CD8-positive, alpha-beta memory T cell (primary cell): ENCODE measurements at places on chromosomes 4 and X.

GRCh38 chr4:77308843-77309242 is 151.8 kb downstream of the CCNG2 start:
- DNase-seq, result no peak

- DNase-seq, result no peak
These were observed 557 bp upstream of the ARHGEF6 start for GRCh38 chrX:136781180-136781797.

- DNase-seq, result peak; percentile 53
These were observed 124.7 kb downstream of the CAMK2D start for GRCh38 chr4:113636877-113637276.

- DNase-seq, result no peak
These were observed 179.0 kb downstream of the BEND2 start for GRCh38 chrX:18041656-18042055.

DNA sequence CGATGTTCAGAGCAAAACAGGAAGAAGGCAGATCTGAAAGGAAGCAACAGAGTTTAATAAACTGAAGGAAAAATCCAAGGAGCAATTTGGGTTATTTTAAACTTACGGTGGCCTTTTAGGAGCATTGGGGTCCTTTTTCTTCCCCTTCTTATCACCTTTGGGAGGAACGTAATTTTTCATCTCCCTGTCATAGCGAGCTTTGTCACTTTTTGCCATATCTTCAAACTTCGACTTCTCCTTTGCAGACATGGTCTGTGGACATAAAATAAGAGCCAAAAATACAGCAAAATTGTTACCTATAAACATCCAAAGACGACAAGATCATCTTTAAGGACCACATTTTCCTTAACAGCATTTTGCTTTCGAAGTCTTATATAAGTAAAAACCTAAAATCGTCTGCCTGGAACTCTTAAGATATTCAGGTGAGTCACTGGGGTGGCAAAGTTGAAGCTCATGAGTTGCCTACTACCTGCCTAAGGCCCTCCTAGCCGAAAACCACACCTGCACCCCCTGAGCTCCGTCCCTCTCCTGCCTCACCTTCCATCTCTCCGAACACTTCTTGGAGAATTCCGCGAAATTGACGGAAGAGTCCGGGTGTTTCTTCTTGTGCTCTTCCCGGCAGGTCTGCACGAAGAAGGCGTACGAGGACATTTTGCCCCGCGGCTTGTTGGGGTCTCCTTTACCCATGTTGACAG is 1.0 kb downstream of the HMGB2 start:
- no peak for DNase-seq

DNA sequence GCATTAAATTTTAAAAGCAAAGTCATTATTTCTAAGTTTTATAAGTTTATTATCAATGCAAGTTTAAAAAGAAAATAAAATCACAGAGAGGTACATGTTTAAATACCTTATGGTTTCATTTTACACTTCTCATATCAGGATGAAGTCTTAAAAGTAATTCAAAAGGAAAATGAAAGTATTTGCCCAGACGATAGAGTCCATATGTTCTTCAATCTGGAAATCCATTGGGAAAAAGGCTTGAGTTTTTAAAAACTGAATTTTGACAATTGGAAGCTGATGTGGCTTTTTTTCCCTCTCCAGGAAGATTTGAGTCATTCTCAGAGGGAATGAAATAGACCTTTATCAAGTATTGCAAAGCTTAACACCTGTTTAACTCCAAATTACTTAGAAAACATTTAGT is 37.1 kb downstream of the MAB21L2 start:
- no peak for DNase-seq

DNA sequence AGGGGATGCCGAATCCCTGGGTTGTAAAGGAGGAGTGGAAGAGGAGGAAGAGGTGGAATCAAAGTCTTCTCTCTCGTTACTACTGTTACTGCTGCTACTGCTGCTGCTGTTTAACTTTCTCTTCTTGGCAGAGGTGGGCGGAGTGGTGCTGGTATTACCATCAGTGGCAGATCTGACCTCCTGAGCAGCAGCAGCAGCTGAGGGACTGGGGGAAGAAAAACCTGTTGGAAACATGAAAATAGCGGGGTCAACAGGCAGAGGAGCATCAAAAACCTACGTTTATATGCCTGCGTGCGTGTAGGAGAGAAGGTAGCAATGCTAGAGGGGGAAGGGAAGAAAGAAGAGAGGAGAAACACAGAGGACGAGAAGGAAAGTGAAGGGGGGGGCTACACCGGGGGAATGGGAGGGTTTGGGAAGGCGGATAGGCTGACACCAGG is 339 bp downstream of the CUL4B start:
- DNase-seq, result peak; percentile 6

DNA sequence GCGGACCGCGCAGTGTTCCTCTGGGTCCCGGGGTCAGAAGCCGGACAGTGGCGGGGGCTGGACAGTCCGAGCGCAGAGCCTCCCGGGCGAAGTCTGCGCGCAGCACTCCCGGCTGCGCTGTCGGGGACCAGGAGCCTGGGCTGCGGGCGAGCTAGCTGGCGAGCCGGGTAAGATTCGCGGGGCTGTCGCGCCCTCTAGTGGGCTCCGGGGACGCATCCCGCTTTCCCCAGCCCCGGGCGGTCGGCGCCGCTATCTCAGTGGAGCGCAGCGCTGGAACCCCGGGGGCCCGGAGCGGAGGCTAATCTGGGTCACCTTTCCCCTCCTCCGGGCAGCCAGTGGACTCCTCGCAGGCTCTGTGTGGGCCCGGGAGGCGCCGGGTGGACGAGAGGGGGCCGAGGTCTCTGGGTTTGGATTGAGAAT is 4.2 kb downstream of the PDGFRA start:
- peak; percentile 69 for DNase-seq

- DNase-seq, result no peak
These were observed 53.2 kb upstream of the C4orf54 start for GRCh38 chr4:99710681-99711345.

GRCh38 chr4:105014234-105014633 is 132.4 kb upstream of the TET2 start:
- no peak for DNase-seq

GRCh38 chrX:16140448-16140847 is 17.1 kb downstream of the GRPR start:
- DNase-seq, result no peak

DNA sequence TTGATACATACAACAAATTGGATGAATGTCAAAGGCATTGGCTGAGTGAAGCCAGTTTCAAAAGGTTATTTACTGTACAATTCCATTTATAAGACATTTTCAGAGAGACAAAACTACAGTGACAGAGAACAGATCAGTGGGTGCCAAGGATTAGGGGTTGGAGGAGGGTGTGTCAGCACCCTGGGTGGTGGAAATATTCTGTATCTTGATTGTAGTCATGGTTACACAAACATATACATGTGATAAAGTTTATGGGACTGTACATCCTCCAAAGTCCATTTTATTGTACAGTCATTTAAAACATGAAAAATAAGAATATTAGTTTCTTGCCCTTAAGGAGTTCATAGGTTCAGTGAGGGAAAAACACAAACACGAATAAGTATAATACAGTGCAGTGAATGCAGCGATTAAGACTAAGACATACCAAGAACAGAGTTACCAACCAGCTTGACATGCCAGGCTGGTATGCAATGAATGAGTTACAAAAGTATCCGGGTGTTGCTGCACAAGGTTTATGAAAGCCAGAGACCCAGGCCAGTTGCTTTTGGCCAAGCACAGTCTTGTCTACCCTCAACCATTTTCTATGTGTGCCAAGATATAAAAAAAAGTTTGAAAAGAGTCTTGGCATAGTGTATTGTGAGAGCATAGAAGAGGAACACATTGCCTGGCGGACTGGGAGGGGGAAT is 123.6 kb downstream of the MSL3 start:
- DNase-seq, result no peak

DNA sequence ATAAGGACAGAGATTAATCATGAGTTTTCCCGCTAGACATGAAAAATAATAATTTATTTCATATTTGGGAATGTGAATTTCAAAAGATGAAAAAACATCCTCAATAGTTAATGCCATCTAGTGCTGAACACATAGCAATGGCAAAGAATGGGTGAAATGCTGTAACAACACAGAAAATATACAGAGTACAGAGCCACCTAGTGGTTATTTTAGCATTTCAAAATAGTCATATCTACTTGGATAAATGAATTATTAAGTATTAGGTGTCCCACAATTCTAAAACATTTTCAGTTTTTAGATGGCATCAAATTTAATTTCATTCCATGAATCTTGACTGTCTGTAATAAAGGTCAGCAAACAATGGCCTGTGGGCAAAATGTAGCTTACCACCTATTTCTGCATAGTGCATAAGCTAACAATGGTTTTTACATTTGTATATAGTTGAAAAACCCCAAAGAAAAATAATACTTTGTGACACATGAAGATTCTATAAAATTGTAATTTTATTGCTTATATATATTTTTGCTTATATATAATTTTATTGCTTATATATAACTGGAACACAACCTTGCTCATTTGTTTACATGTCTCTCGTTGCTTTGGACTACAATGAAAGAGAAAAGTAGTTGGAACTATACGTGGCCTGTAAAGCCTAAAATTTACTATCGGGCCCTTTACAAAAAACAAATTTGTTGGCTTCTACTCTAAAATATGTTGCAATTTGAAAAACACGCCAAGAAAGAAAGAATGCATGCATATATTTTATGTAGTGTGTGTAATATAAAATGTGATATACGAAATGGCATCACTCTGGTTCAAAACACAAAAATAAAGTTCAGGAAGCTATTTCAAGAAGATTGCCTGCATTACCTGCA is 99.1 kb upstream of the FAM47C start:
- DNase-seq, result no peak

DNA sequence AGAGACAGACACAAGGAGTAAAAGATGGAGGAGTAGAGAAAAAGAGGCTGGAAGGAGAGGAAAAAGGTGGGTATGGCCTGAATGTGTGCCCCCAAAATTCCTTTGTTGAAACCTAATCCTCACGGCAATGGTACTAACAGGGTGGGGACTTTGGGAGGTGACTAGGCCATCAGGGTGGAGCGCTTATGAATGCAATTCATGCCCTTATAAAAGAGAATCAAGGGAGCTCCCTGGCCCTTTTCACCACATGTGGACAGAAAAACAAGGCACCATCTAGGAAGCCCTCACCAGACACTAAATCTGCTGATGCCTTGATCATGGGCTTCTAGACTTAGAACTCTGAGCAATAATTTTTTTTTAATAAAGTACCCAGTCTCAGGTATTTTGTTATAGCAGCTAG is 255.1 kb downstream of the NPFFR2 start:
- no peak for DNase-seq

DNA sequence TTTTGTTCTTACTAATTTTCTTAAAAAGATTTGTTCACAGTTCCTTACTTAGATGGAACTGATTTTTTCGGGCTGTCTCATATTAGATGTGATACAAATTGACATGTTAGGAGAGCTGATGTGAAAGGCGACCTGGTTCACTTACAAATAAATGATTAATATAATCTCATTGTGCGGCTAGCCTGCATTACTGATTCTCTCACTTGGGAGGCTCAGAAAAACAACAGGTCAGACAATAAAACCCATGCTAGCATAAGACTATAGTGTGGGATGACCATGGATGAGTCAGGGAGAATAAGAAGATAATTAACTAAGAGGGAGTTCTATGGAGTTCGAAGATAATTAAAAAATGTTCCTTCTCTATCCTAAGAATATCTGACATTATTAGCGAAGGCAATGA is 40.8 kb downstream of the RTL9 start:
- no peak for DNase-seq

DNA sequence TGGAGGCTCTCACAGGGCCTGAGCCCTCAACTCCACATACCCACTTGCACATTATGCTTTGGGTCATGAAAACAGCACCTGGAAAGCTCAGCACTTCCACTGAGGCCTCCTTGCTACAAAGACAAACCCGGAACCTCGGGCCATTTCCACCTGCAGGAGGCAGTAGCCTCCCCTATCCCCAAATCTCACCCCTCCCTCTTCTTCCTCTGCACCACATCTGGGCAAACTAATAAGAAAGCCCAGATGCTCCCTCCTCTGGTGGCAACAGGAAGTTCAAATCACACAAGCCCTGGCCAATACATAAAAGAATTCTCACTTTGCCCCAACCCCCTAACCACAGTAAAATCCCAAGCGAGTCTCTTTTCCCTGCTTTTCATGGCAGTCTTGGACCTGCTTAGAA is 136.4 kb downstream of the MAPK10 start:
- DNase-seq, result no peak

DNA sequence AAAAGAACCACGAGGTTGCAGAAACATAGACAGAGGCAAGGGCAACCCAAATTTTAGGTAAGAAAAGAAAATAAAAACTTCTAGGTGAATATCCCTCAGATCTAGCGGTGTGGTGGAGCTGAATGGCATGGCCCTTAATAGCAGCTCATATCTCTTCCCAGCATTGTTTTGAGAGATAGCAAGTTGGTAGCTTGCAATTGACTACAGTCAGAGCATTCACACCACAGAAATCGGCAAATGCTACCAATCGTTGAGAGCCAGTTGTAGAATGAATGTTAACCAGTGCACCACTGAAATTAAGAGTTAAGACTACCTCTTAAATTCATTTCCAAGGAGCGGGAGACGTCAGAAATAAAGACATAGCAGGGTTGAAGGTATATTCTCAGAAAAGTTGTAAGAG is 184.0 kb upstream of the KIT start:
- no peak for DNase-seq

DNA sequence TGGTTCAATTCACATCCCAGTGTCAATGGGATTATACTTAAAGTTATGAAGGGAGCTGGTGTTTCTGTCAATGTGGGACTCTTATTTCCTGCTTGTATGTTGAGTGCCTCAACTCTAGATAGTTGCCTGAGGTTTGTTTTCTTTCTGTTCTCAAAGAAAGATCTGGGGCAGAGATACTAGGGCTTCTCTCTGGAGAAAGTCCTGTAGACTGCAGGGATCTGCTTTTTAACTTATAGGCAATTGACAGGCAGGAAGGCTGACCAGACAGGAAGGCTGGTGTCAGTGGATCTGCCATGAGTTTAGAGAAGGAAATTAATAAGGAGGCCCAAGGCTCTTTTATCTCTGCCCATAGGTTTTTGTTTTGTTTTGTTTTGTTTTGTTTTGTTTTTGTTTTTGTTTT is 64.0 kb upstream of the PRKX start:
- no peak for DNase-seq

- DNase-seq, result no peak
These were observed 20.5 kb upstream of the AFM start for GRCh38 chr4:73460913-73461522.

GRCh38 chr4:10482913-10483312 is 25.7 kb upstream of the ZNF518B start:
- DNase-seq, result no peak

DNA sequence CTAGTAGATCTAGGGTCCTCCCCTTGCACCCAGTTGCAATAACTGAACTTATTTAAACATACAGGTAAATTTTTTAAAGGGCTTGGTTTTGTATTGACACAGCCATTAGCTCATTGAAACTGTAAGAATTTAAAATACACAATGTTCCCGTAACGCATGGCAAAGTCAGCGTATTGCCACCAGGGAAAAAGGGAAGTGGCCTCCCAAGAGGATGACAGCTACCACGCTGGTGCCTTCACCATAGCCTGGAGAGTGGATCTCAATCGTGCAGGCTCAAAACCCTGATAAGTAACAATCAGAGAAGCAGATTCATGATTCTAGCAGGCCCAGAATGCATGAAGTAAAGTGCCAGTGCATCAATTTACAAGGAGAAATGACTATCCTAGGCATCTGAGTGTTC is 49.4 kb upstream of the RELL1 start:
- no peak for DNase-seq
